ENCODE measurements at places on chromosomes 6 and 20.

GRCh38 chr6:33718713-33719112, 7.2 kb upstream of the UQCC2 start:
- DNase-seq = no peak

- DNase-seq = no peak
Observed at GRCh38 chr20:50129662-50130355, 16.9 kb upstream of the UBE2V1 start.

DNA sequence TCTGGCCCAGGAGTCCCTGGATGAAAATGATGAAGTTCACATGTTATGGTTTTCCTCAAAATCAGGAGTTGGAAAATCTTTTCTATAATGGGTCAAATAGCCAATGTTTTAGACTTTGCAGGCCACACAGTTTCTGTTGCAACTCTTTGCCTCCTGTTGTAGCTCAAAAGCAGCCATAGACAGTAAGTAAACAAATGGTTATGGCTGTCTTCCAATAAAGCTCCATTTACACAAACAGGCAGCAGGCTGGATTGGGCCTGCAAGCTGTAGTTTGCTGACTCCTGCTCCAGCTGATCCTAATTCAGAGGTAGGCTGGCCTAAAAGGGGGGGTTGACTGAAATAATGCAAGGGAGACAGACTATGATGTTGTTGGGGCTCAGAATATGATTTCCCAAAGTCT, 33.0 kb downstream of the METTL24 start:
- DNase-seq = no peak

- DNase-seq = no peak
Observed at GRCh38 chr6:71502956-71503355, 214.3 kb downstream of the OGFRL1 start.

DNA sequence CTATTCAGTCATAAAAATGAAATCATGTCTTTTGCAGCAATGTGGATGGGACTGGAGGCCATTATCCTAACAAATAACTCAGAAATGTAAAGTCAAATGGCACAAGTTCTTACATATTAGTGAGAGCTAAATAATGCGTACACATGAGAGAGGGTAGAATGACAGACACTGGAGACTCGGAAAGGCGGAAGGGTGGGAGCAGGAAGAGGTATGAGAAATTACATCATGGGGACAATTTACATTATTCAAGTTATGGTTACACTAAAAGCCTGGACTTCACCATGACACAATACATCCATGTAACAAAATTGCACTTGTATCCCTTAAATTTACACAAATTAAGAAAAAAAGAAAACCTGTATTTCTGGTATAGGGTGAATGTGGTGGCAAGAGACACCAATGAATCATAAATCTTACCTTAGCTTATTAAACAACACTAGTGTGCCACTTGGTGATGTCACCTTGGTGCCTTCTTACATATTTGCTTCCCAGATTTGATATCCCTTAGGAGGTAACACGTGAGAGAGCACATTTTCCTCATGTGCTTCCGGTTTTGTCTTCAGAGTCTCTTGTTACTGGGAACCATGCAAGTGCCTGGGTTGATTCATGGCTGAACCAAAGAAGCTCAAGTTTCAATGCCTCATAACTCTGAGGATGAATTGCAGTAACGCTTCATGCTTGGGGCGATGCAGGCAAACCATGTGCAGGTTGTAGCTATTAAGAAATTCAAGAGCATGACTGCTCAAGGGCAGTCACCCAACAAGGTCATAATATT, 84.6 kb downstream of the DCDC2 start:
- DNase-seq = no peak

DNA sequence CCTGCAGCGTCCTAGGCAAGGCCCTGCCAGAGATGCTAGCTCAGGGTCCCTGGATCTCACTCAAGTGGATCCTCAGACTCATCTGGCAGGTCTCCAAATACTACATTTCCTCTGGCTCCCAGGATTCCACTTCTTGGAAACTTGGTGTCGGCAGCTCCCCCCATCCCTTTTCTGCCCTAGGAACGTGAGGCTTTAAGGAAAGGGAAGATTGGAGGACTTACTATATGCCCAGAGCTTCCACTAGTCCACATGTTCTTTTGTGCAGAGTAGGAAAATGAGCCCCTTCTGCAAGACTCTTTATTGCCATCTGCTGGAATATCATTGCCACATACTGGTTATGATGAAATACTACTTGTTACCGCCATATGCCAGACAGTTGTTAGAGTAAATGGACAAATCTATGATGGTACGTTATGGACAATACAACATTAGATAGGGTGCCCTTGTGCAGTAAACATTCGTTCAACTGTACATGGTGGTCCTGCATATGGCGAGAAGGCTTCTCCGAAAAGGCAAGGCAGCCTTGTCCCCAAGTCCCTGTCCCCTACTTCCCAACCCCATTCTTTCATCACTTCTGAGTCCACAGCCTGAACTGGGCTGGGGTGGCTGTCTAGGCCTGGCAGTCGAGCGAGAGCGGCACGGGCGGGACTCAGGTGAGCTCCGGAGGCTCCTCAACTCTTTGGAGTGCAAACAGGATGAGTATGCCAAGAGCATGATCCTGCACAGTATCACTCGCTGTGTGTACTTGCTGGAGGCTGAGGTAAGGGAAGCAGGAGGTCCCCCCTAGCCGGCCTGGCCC, 780 bp downstream of the ARMC12 start:
- DNase-seq = no peak

GRCh38 chr6:165900970-165901369, 237.9 kb upstream of the PDE10A start:
- DNase-seq = no peak

- DNase-seq = no peak
Observed at GRCh38 chr6:43453831-43454230, 1.5 kb downstream of the DLK2 start.

All from GOT3 (cell line).